Type B pancreatic cell (in vitro differentiated cells): ENCODE measurements at places on chromosomes 2 and 18.
A peak's percentile ranks its signal among the peaks of the same experiment; 100 is the strongest.

DNA sequence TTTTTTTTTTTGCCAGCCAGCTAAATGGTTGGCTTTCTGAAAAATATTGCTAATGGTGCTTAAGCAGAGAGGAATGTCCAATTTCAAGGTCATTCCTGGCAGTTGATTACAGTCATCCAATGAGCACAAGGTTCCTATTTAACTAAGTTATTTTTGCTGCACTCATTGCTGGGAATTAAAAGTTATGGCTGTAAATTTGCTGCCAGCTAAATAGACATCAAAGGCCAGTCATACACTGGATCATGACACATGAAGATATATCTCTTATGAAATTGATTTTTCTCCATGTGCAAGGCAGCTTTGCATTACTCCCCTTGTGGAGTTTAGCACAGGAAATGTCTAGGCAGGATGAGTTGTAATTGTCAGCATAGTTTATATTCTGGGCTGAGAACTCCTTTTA, 1898.4 kb upstream of the CELF4 start:
- no peak for DNase-seq

- DNase-seq = no peak
Measured at GRCh38 chr2:134231301-134231964, 22.4 kb upstream of the MGAT5 start.

DNA sequence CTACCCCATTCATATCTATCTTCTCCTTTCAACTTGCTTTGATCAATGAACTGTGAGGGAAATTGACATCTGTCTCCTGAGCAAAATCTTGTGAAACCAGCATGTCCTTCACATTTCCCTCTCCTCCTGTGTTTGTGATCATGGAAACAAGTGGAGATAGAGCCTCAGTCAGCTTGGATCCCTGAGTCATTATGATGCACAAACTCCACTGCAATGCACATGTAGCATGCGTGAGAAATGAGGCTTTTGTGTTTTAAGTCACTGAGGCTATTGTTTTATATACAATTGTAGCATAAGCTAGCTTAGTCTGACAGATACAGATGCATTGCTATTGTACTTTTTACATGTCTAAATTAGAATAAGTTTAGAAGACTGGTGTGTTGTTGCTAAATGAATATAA, 85.2 kb upstream of the HNMT start:
- DNase-seq = no peak

GRCh38 chr2:144477957-144478311, 42.0 kb downstream of the ZEB2 start:
- DNase-seq = no peak

DNA sequence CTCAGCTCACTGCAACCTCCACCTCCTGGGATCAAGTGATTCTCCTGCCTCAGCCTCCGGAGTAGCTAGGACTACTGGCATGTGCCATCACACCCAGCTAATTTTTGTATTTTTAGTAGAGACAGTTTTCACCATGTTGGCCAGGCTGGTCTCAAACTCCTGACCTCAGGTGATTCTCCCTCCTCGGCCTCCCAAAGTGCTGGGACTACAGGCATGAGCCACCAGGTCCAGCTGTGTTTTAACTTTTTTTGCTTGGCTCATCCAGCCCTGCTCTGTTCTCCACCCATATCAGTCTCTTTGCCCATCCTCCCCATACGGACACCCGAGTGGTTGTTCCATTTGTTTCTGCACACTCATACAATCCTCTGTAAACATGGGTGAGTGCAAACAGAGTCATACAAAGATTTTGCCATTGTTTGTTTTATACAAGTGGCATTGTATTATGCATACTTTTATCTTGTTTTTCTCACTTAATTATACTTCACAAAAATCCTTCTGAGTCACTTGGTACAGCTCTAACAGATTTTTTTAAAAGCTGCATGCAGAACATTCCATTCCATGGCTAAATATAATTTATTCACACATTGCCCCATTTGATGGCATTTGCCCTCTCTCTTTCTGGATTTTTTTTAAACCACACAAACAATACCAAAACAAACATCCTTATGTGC, 5.3 kb downstream of the APOB start:
- no peak for DNase-seq

- no peak for DNase-seq
Measured at GRCh38 chr2:143946436-143947391, 573.2 kb downstream of the ZEB2 start.

GRCh38 chr2:219461669-219462068, 27.0 kb downstream of the SPEG start:
- no peak for DNase-seq

GRCh38 chr2:44107086-44107740, 61.5 kb upstream of the PPM1B start:
- no peak for DNase-seq

GRCh38 chr2:31023541-31023940, 114.7 kb downstream of the GALNT14 start:
- no peak for DNase-seq

- DNase-seq = no peak
Measured at GRCh38 chr2:159456500-159457426, 159.6 kb downstream of the BAZ2B start.

DNA sequence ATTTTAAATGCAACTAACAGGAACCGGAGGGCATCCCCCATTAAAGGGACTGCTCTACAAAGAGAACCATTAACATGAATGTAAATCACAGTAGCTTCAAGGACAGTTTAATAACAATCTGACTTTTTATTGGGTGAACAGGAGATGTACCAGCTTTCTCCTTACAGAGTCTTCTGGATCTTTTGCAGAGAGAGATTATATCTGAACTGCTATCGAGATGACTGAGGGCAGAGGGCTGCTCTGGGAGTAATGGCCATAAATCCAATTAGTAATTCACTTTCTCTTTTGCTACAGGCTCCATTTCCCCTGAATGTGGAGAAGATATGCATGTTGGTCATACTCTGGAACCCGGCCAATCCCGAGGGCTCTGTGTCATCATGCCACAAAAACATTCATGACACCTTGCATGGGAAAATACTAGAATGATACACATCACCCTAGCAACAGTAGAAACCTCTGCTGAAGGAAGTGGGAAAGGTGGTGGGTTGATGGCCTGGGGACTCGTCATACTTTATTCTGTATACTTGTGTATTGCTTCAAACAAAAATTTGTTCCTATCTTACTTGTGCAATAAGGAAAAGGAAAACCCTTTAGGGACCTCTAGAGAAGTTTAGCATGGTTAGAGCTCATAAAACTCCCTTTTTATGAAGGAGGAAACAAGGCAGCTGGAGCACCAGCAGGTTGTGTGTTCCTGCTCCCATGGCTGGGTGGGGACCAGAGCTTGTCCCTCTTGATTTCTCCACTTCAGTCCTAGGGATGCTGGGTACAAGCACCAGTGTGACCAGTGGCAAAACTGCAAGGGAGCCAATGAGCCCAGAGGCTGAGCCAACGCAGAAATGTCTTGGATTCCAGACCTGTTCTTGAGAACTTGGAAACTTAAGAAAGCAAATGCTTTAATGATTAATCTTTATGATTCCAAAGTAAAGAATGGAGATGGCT, 26.0 kb downstream of the CTAGE1 start:
- DNase-seq = no peak

- DNase-seq = no peak
Measured at GRCh38 chr2:107384422-107384821, 442.3 kb upstream of the RGPD4 start.

- no peak for DNase-seq
Measured at GRCh38 chr2:66897181-66897580, 462.3 kb downstream of the MEIS1 start.

- DNase-seq = no peak
Measured at GRCh38 chr2:135817951-135818350, 19.0 kb downstream of the LCT start.

- no peak for DNase-seq
Measured at GRCh38 chr18:71939483-71939882, 604.7 kb downstream of the CBLN2 start.

- DNase-seq = peak; percentile 77
Measured at GRCh38 chr2:241272303-241273209, 42.9 kb downstream of the HDLBP start.

DNA sequence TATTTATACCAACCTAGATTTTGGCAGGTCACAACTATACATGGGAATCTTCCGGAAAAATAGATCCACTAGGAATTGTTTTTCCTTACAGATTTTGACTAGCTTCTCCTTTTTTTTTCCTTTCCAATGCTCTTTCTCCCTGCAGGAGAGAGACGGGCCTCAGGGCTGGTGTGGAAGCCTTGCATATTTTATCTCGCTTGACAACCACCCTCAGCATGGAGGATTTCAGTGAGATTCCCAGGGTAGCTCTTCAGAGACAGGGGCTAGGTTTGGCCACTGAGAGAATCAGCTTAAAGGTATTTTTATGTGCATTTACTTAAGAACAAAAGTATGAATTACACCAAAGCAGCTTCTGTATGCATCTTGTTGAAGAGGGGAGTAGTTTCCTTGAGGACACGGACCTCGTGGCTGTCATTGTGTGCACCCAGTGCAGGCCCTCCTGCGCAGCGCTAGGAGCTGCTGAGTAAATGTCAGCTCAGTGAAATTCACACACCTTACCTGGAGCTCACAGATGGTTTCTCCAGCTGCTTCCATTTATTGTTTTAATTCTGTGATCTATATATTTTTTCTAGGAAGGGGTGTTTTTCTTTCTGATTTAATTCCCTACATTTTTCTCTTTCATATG, 54.4 kb downstream of the TRAPPC12 start:
- no peak for DNase-seq

GRCh38 chr2:74696829-74697228, 42.8 kb downstream of the SEMA4F start:
- DNase-seq = no peak

GRCh38 chr18:46283895-46284295, 179.7 kb downstream of the HAUS1 start:
- DNase-seq = no peak

DNA sequence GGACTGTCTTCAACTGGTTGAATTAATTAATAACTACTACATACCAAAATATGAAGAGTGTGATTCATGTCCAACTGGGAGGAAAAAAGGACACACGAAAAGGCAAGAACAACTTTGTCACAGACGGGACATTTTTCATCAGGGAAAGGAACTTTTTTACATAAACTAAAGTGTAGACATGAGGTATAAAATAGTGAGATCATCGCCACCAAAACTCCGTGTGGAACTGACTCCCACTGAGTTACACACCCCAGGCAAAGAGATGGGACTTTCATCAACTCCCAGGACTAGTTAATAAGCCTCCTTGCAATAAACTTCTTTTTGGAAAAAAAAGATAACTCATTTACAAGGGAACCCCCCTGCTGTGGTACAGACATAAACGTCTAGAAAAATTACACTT, 12.9 kb upstream of the NMI start:
- DNase-seq = no peak

GRCh38 chr2:100614455-100615000, 51.7 kb downstream of the PDCL3 start:
- DNase-seq = peak; percentile 57

DNA sequence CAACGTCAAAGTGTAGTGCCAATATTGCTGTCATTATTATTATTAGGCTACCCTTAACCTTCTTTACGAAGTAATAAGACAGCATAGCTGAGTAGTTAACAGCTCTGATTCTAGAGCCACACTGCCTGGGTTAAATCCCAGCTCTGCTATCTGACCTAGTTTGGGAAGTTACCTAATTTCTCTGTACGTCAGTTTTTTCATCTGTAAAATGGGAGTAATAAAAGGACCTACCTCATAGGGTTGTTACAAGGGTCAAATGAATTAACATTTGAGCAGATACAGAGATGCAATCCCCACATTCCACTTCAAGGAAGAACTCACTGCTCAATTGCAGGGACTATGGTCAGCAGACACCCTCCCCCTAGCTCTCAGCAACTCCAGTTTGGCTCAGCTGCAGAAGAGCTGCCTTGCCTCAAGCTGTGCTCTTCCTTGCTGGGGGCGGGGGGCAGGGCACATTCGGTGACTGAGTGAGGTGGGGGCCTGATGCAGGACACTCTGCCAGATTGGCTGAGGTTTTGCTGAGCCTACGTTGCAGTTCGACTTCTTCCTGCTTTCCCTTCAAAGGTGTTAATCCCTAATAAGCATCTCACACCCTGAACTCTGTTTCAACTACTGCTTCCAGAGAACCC, 11.0 kb upstream of the LGALSL start:
- no peak for DNase-seq

- DNase-seq = no peak
Measured at GRCh38 chr2:132975193-132976105, 305.4 kb upstream of the LYPD1 start.

GRCh38 chr18:22363867-22364463, 53.8 kb downstream of the CTAGE1 start:
- DNase-seq = no peak

DNA sequence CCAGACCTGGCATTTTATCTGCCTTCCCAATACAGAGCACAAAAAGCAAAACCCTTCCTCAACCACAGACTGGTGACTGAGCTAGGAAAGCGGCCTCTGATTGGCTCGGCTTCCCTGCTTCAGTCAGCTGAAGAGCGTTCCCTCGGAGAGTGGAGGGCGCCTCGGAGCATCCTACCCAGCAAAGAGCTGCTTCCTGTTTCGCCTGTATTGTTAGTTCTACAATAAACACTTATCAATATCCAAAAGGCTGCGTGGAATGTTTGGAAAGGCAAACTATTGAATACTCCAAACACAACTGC, 125.0 kb downstream of the CACNB4 start:
- DNase-seq = no peak

GRCh38 chr2:19461504-19462255, 103.3 kb upstream of the OSR1 start:
- DNase-seq = no peak

DNA sequence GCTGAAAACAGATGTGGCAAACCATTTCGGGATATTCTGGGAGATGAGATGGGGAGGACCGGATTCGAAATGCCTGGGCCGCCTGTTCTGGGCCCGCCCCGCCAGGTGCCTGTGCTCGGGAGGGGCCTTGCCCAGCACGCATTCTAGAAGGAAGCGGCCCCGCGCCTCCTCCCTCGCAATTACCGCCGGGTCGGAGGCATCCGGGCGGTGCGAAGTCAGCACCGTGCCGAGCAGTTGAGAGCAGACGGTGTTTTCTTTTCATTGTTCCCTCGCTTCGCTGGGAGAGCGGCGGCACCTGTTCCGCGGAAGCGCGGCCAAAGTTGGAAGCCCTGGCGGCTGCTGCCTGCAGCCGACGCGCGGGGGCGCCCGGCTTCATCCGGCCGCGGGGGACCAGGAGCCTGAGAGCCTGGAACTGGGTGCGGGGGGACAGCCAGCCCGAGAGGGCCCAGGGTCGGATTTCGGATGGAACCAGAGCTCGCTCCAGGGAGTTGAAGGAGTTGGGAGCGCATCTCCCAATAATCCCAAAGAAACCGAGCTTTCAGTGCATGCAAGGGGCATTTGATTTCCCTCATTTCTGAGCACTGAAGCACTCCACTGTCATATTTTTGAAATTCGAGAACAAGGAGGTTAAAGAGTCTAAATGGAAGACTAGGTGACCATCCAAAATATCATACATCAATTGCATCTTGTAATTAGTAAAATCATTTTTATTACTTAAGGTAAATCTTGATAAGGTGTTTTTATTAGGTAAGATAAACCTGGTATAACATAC, 241.8 kb upstream of the RAB12 start:
- DNase-seq = no peak

- DNase-seq = peak; percentile 74
Measured at GRCh38 chr18:5543036-5543680, 639 bp downstream of the EPB41L3 start.
